ENCODE measurements at places on chromosomes 11 and 22. TPM values are rescaled to one million over a fixed set of nuclear protein-coding genes. Genes with fewer than 3 reads are reported as not detected.

DNA sequence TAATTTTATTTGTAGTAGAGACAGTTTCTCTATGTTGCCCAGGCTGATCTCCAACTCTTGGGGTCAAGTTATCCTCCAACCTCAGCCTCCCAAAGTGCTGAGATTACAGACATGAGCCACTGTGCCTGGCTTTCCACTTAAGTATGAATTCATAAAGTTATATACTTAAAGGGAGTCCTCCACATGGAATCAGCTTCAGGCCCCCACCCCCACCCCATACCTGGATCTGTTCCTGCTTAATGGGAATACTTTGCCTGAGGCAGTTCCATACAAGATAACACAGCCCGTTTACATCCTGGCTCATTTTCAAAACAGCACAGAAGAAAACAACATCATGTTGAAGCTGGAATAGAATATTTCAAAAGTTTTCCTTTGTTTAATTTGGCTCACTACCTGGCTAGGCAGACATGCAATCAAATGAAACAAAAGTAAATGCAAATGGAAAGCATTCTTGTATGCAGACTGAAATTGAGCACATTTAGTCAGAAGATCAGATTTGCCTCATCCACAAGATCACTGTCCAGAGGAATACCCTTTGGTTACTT lies 82.4 kb downstream of the FAT3 start:
- DNase-seq, result no peak

DNA sequence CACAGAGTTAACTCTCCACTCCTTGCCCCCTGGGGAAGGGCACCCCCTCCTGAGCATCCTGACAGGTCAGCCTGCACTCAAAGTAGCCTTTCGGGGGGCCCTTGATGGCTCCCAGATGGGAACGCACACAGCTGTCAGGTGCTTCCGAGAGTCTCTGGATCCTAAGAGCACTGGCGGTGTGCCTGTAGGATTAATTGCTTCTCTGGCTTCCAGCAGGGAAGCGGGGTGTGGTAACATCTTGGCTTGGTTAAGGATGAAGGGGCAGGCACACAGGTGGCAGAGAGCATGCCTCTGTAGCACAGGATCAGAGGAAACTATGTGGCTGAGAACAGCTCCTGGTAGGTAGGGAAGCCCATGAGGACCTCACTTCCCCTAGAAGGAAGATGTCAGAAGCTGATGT lies 199.8 kb downstream of the MIAT start:
- DNase-seq, result no peak

Gene OR5M3
- total RNA-seq, result not detected

GRCh38 chr11:121435551-121436511 lies 16.3 kb upstream of the SORL1 start:
- no peak for DNase-seq

Gene VPREB1
- not detected for total RNA-seq

DNA sequence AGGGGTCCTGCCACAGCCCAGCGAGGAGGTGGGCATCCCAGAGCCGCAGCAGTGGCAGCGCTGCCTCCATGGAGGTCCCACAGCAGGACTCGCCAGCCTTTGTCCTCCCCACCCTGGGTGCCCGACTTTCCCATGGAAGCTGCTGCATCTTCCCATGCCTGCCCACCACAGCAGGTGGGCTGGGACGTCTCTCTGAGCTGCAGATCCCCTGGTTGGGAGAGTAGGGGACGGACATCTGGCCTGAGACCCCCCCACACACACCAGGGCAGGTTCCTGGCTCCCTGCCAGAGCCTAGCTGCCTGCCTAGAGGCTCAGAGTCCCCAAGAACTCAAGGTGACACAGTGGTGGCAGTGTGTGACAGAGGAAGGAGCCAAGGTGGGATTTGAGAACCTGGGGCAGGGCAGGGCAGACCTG lies 21.5 kb upstream of the PRR5 start:
- DNase-seq, result no peak
